ENCODE measurements at places on chromosomes 7 and 10.

DNA sequence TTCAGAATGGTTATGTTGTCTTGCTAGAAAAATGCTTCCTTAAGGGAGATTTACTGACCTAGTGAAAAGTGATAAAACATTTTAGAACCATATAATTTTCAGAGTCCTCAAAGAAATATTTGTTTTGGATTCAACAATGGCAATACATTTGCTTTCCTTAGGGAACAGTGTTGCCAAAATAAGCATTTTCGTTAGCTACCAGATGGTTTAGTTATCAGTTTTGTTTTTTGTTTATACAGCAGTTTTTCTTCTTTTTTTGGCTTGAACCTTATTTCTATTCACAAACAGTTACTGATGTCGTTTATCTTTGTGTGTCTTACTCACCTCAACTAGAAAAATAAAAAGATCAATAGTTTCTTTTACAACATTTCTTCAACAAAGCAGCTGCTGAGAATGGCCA, 48.6 kb downstream of the EXOC4 start:
- peak; percentile 31 for DNase-seq

GRCh38 chr7:38317515-38317914, 44.1 kb upstream of the TARP start:
- DNase-seq: no peak

- no peak for DNase-seq
Observed at GRCh38 chr7:46414946-46415345, 493.9 kb upstream of the IGFBP3 start.

DNA sequence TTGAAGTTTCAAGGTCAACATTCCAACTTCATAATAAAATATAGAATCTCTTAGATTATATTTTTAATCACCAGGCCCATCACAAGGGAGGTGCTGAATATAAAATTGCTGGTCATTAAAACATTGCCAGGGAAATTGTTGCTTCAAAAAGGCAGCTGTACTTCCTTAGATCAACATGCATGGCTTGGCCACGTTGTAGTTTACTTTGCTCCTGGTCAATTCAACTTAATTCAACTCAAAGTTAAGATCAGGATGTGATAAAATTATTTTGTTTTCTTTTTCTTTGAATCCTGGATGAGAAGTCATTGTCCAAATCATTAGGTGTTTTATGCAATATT, 317.4 kb downstream of the PAXIP1 start:
- no peak for DNase-seq

DNA sequence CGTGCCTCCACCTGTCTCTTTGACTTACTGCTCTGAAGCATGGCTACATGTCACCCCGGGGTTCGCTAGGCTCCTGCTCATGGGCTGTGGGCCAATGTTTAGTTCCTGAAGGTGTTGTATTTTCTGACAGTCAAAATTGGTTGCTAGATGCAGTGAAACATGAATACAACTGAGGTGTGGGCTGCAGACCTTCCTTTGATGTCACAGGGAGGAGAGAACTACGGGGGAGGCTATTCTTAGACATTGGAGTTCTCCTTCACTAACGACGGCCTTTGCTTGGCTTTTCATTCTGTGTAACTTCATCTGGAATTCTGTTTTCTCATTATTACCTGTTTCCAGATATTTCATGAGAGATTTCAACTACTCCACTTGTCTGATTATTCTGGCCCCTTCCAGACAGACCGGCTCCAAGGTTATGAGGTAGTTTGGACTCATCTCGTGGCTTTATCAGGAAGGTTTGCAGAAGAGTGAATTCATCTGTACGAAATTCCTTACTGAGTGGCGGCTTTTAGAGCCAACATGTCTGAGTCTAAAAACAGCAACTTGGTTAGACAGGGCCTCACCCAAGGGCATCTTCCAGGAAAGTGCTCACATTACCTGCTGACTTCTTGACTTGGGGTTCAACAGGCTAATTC, 774.7 kb downstream of the SUGCT start:
- no peak for DNase-seq

GRCh38 chr7:101669307-101669706, 40.2 kb upstream of the MYL10 start:
- DNase-seq: no peak

- no peak for DNase-seq
Observed at GRCh38 chr10:110802551-110803238, 69.0 kb upstream of the PDCD4 start.

Data from right lung (tissue), 10 donors.